ENCODE measurements at places on chromosomes 1 and 21.

DNA sequence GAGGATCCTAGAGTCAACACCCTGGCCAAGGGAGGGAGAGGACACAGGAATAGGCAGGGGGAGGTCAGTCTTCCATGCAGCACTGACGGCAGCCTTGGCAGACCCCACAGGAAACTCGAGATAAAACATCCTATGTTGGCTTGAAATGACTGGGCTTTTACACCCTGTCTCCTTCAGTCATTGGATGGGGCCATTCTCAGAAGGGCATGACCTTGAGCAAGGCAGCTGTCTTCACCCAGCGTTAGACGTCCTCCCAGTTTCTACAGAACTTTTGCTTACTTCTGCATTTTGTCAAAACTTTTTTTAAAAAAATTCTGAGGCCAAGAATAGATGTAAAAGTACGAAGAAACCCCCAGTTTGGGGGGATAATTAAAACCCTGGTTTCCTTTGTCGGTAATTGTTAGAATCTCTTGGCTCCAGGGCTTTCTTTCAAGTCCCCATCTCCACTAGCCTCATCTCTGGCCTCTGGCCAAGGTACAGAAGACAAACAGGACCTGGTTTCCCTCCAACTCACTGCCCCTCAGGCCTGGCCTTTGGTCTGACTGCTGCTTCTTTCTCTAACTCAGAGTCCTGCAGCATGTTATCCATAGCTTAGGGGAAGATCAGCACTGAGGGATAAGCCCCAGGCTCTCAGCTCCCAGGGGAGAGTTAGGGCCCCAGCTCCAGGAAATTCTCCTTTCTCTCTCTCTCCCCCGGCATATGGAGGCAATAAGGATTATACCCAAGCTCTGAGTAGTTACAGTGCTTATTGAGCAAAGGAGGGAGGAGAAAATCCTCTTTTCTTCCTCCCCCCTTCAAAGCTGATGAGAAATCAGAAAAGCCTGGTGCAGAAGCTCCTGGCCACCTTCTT lies 51.6 kb upstream of the KCND3 start:
- no peak for DNase-seq

DNA sequence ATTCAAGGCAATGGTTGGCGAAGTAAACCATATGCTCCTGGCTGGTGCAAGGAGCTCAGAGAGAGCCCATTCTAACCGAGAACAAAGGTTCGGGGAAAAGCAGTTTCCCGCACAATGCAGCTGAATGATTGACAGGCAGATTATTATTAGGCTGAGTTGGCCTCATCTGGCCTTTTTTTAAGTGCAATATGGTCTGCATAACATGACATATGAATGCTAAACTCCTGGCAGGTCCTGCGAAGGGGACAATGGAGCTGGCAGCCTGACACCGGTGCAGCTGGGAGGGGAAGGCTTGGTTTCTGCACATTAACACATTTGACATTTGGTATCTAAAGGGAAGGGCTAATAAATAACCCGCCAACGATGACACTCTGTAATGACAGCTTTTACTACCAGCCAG lies 92.0 kb downstream of the MIS18A start:
- no peak for DNase-seq

DNA sequence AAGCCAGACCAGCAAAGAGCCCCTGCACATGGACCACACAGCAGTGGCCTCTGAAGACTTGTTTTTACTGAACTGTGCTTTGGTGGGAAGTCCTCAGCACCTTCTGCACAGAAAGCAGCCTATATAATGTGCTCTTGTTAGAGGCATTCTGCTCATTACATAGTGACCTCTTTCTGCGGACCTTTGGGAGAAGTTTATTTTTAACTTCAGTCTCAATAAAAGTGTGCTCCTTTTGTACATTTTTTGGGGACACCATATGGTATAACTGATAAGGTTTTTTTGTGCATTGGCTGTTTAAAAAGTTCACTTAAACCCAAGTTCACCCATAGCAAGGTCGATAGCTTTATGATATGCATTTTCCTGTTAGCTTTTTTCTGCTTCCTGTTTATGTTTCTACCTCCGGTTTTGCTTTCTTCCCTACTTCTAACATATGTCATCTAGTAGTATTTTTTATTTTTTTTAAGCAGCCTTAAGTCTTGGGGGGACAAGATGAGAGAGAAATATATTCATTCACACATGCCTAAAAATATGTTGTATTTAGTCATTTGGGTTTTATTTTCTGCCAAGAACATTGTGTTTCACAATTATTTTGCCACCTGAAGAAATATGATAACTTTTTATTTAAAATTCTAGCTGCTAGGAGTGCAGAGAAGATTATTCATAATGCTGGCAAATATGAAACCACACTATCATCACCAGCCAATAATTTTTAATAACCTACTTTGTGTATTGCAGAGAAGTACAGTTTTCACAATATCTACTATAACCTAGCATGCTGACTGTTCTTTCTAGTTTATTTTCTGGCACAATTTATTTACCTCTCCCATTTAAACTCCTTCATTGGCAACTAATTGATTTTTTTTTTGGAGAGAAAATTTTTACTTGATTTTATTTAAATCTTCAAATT lies 22.9 kb upstream of the SLC19A2 start:
- DNase-seq = no peak

- no peak for DNase-seq
Observed at GRCh38 chr1:197989058-197989457, 71.9 kb downstream of the LHX9 start.

- no peak for DNase-seq
Observed at GRCh38 chr1:194355488-194356106, 1169.2 kb upstream of the B3GALT2 start.

GRCh38 chr1:198333744-198334143 lies 176.9 kb downstream of the NEK7 start:
- no peak for DNase-seq

- DNase-seq = no peak
Observed at GRCh38 chr1:16980473-16981268, at the start of gene MFAP2. Gene MFAP2 (minus strand): TSS chr1:16980620. CDS start chr1:16978273, 2,347 bp downstream.

DNA sequence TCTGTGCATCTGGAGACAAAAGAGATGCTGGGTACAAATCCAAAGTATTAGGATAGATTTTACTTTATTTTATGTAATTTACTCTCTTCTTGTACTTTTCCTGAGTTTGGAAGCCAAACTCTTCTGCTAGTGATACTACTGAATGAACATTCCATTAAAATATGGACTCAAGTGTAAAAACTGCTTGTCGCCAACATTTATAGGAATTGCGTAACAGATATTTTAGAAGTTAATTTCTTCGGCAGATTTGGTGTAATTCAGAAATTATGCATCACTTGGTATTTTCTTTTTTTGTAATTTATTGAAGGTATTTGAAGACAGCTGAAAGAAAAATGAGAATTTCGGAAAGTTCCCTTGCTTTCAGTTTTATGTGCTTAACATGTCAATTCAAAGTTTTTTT lies 137.0 kb downstream of the RABGAP1L start:
- no peak for DNase-seq

DNA sequence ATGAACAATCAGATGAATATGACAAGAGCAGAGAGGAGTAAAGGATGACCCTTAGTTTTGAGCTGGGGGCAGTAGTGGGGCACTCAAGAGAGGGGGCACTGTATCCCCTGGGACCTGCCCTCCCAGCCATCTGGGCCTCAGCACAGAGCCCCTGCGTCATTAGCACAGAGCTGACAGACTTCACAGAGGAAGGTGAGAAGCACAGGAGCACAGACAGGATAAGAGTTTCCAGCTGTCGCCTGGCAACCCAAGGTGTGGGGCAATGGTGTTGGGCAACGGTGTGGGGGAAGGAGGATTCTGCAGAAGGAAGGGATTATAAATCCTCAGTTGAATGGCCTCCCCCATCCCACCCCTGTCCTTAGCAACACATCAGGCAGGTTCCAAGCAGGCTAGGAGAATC lies 30.2 kb downstream of the RAB3B start:
- DNase-seq = no peak

DNA sequence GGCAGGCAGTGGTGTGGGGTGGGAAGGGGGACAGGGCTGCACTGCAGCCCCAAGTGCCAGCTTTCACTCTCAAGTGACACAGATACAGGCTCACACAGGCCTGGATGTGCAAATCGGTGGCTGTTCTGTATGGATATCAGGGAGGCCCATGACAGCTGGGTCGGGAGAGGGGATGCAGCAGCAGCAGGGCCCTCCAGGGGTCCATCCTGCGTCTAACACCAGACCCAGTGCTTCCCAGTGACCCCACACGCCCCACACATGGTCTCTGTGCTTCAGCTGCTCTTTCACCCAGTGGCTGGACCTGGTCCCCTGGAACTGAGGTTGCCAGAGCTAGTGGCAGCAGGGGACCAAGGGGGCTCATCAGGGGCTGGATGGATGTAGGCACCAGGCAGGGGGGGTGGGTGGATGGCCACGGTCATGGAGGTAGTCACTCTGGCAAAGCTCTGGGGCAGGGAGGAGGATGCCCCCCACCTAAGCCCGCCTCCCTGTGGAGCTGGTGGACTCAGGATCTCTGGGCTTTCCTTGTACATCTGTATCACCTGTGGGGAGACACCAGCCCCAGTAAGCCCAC lies 13.9 kb downstream of the BTBD19 start:
- no peak for DNase-seq

- no peak for DNase-seq
Observed at GRCh38 chr1:233477359-233477758, 136.5 kb upstream of the KCNK1 start.

- no peak for DNase-seq
Observed at GRCh38 chr1:117201808-117202207, 8.9 kb downstream of the VTCN1 start.

- no peak for DNase-seq
Observed at GRCh38 chr21:38439957-38440356, 58.3 kb downstream of the ERG start.

- DNase-seq = no peak
Observed at GRCh38 chr1:89257041-89257440, 15.6 kb downstream of the GBP5 start.

DNA sequence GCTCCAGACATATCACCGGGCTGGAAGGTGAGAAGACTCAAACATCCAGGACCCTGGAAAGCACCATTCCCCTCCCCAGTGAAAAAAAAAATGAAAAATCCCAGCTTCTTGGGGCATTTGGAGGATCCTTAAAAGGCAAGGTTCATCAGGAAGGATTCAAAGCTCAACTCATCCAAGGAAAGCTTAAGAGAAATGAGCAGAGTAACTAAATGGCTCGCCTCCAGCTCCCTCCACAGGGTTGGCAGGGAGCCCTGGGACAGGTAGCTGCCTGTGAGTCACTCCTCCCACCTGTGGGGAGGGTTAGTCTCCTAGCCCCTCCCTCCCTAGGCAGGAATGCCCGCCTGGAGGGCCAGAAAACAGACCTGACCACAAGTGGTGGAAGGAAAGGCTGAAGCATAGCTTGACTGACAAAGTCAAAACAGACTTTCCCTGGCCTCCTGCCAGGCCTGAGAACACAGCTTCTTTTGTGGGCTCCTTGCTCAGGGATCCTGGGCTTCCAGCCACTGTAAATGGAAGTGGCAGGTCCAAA lies 712 bp upstream of the LAMB3 start:
- no peak for DNase-seq

DNA sequence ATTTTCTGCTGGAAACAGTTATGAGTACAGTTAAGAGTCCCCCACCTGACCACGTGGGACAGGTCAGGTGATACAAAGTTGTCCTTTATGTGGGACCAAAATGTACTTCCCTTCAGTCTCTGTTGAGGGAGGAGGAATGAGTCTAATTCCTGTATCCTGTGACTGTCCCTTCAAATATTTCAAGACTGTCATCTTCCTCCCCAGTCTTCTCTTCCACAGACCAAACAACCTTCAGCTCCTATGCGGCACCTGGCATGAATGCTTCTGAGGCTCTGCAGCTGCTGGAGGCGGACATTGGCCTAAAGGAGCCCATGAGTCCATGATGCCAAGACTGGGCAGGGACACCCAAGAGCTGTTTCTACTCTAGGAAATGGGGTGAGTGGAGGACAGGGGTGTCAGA lies 72.1 kb upstream of the SIM2 start:
- DNase-seq = no peak

DNA sequence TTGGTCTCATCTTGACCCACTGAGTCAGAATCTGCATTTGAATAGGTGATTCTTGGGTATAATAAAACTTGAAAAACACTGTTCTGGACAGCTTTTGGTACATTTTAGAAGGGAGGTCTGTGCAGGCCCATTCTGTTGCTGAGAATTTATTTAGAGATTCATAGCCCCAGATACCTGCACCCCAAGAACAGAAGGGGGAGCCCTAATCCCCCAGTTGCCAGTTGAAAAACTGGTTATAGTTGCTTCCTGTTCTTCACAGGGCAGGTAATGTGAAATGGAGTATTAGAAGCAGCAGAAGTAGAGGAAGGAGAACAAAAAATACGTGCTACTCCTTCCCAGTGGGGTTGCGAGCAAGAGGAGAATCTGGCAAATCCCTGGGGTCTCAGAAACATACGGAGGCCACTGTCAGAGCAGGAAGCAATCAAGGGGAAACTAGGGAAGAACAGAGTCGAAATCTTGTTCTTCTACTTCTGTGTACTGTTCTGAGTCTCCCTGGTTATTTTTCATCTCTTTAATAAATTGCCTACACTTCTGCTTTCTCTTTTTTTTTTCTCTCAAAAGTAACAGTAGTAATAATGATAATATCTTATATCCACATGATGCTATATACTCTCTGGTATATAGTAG lies 4.6 kb upstream of the CLCA2 start:
- DNase-seq = no peak

DNA sequence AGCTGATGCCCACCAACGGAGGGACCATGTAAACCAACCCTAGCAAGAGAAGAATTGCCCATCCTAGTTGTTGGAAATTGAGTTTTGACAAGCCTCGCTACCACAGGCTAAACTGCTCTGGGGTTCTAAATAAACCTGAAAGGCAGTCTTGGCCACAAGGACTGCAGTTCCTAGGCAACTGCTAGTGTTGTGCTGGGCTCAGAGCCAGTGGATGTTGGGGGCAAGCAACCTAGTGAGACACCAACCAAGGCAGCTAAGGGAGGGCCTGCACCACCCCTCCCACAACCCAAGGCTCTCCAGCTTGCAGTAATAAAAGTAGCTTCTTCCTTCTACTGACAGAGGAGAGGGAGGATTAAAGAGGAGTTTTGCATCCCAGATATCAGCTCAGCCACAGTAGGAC lies 102.4 kb upstream of the PKN2 start:
- DNase-seq = no peak

GRCh38 chr1:17091252-17091651 lies 28.0 kb downstream of the PADI2 start:
- DNase-seq = no peak

DNA sequence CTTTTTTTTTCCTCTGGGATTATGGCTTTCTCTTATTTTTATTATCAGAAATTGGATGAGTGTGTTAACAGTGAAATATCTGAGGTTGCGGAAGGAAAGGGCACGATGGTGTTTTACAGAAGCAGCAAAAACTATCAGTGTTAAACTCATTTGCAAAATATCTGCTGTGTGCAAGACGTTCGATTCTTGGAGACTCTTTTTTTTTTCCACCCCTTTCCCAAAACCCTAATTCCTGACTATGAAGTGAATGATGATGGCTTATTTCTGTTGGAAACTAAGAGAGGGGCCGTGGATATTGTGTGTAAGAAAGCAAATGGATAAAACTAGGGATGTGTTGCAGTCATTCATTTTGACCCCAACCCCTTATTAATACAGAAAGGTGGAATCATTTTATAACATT lies 677 bp downstream of the NCAM2 start:
- DNase-seq = no peak

Data from cortex of kidney (tissue), 1 donor.